Inflammatory macrophage treated with lipopolysaccharide for 4 hours (primary cell): ENCODE measurements at places on chromosomes 5 and 9.

GRCh38 chr9:16344343-16344742, 526.1 kb downstream of the BNC2 start:
- DNase-seq, result no peak

DNA sequence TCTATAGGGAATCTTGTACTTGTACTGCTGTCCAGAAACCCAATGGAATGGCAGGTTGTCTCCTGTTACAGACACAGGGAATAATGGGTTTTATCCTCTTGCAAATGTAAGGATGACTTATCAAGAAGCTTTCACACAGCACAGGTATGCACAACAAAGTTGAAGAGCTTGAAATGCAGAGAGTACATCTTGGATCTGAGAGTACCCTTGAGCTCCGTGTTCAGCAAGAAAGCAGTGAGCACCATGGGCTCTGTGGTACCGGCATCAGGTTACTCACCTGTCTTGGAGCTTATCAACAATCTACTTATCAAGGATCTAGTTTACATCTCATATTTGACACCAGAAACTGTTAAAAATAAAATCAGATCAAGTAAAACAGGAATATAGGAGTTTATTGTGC, 22.0 kb upstream of the EMB start:
- DNase-seq, result no peak

- DNase-seq, result peak; percentile 28
Measured at GRCh38 chr9:108021096-108021710, 531.6 kb upstream of the KLF4 start.

DNA sequence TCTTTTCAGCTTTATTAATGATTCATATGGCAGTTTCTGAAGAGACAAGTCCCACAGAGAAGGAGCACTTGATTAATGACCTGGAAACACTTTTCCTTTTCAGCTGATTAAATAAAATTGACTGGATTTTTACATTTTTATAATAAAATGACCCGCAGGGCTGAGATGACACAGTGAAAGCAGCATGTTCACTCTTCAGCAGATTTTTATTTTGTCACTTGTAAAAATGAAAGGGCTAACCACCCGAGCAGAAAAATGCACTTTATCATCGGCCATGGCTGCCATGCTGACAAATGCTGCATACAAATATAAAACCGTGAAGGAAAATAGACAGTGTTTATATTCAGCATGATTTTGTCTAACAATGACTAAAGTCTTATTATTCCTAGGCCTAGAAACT, 321.6 kb upstream of the ITGA1 start:
- DNase-seq, result no peak

DNA sequence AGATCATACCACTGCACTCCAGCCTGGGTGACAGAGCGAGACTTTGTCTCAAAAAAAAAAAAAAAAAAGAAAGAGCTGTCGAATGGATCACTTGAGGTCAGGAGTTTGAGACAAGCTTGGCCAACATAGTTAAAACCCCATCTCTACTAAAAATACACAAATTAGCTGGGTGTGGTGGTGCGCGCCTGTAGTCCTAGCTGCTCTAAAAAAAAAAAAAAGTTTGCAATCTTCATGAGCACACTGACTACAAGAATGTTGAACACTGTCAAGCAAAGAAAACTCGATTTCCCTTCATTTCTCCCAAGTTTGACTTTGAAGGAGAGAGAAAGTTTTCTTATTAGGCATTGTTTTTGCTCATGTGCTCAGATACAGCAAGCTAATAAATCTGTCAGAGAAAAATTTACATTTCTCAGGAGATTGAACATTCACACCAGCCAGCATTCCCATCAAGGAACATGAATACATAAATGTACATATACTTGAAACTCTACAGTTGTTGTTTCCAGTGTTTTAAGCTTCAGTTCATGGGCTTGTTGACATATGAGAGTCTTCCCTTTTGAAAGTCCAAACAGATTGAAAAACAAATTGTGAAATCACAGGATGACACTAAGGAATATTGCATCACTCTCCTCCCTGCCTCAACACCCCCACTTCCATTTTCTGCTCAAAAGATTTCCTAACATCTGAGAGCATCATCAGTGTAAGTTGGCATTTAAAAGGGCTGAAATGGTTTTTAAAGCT, 81.8 kb downstream of the ARRDC3 start:
- DNase-seq, result peak; percentile 94

- no peak for DNase-seq
Measured at GRCh38 chr5:935510-936084, 42.9 kb downstream of the TRIP13 start.

DNA sequence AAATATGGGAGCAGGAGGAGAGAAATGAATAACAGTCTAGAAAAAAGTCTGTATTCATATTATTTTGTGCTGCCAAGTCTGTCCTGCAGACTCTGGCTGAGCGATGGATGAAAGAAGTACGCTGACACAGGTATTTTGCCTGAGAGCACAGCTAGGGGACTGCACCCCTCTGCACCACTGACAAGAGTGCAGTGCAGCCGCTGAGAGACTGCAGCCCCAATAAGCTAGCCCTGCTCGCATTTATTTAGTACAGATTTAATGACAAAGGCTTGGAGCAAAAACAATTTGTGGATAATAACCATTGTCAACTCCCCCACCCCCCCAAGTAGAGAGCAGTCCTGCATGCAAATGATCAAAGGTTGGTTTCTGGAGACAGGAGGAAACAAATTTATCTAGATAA, 13.3 kb upstream of the MRPS30 start:
- no peak for DNase-seq

DNA sequence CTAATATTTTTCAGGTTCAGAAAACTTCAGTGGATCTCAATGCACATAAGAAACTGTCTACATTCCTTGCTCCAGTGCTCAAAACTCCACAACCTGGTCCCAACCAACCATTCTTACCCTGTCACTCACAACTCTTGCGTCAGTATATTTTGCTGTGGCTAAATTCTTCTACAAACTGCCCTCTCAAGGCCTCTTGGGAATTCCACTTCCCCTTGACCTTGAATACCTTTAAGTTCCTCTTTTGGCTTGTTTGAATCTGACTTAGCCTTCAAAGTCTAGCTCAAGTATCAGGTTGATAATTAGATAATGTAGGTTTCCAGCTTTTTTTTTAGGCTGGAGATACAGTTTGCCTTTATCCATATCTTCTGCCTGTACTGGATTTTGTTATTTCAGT, 128.3 kb downstream of the SLF1 start:
- DNase-seq, result peak; percentile 58

DNA sequence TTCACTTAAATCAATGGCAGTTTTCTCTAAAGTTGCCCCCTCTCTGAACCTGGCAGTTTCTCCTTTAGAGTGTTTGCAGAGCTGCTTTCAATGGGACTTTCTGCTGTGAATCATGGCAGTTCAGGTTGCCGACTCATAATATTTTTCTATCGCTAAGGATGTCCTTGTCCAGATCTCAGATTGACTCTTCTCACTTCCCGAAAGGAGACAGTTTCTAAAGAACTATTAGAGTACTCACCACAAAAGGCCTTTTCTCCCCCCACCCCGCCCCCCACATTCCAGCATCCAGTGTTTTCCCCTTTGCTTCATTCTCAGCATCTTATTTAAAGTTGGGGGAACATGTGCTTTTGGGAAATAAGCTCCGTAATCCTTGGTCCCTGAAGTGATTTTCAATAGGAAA, 443.5 kb upstream of the KLF4 start:
- DNase-seq, result peak; percentile 54

GRCh38 chr9:14650596-14650995, 42.6 kb downstream of the ZDHHC21 start:
- no peak for DNase-seq

DNA sequence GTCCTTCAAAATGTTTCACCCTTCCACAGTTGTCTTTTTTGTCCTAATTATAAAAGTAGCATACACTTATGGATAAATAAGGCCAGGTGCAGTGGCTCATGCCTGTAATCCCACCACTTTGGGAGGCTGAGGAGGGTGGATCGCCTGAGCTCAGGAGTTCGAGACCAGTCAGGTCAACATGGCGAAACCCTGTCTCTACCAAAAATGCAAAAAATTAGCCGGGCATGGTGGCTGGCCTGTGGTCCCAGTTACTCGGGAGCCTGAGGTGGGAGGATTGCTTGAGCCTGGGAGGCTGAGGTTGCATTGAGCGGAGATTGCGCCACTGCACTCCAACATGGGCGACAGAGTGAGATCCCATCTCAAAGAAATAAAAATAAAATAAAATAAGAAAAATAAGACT, 1.6 kb downstream of the C5orf52 start:
- DNase-seq, result no peak

DNA sequence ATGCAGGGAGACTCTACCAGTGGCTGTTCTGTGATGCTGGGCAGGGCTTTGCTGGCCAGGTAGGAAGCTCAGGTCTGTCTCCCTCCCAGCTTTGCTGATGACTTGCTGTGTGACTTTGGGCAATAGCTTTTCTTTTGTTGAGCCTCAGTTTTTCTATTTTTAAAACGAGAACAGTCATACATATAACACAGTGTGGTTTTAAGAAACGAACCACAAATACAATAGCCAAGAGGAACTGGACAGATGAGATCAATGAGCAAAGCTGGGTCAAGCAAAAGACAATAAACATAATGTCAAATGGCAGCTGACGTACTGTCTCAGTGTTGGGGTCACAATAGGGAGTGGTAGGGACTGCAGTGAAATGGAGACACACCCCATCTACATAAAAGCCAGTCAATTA, 20.2 kb downstream of the SLIT3 start:
- DNase-seq, result no peak

GRCh38 chr9:126366366-126367011, 39.9 kb downstream of the MVB12B start:
- no peak for DNase-seq

GRCh38 chr5:50401336-50401735, 39.8 kb downstream of the EMB start:
- DNase-seq, result no peak
